ENCODE measurements at places on chromosomes 7 and 10.
A peak's percentile ranks its signal among the peaks of the same experiment; 100 is the strongest.

DNA sequence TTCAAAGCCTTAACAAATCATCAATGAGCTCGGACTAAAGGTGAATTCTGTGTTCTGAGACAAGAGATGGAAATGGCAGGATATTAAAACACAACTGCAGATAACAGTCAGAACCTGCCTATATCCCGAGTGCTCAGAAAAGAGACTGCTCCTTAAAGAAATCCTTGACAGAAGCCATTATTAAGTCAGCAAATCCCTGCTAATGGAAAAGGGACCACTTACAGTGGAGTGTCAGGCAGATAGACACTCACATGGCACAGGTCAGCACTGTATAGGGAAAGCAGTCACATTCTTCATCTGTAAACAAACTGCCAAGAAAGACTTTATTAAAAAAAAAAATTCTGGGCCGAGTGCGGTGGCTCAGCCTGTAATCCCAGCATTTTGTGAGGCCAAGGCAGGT is 147.5 kb upstream of the LRRTM3 start:
- no peak for DNase-seq

- DNase-seq: no peak
These were observed 115.6 kb downstream of the CDK6 start for GRCh38 chr7:92720604-92721350.

DNA sequence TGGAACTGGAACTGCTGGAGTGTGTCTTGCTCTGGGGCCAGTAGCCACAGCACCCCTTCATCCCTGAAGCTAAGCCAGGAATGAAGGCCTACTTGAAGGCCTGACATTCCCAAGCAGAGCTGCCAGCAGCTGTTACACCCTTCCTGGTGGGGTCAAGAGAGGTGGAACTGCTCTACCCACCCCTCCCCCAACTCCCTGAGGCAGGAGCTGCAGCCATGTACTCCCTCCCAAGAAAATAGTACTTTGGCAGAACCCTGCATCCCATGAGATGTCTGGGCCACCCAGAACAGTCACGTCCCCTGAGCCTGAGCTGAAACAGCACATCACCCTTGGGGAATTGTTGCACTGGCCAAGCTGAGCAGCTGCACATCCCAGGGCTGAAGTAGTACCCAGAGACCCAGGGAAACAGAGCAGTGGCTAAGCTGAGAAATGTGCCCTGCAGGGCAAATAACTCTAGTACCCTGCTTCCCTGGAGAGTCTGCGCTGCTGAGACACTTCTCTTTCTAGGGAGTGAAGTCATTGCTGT is 63.4 kb upstream of the PLA2G12B start:
- DNase-seq: no peak

- DNase-seq: no peak
These were observed 87.8 kb upstream of the PPP2R2D start for GRCh38 chr10:131812736-131813604.

- no peak for DNase-seq
These were observed 1.5 kb upstream of the NCOA4 start for GRCh38 chr10:46031648-46032532.

GRCh38 chr7:37418381-37418780 is 30.3 kb downstream of the ELMO1 start:
- DNase-seq: no peak

DNA sequence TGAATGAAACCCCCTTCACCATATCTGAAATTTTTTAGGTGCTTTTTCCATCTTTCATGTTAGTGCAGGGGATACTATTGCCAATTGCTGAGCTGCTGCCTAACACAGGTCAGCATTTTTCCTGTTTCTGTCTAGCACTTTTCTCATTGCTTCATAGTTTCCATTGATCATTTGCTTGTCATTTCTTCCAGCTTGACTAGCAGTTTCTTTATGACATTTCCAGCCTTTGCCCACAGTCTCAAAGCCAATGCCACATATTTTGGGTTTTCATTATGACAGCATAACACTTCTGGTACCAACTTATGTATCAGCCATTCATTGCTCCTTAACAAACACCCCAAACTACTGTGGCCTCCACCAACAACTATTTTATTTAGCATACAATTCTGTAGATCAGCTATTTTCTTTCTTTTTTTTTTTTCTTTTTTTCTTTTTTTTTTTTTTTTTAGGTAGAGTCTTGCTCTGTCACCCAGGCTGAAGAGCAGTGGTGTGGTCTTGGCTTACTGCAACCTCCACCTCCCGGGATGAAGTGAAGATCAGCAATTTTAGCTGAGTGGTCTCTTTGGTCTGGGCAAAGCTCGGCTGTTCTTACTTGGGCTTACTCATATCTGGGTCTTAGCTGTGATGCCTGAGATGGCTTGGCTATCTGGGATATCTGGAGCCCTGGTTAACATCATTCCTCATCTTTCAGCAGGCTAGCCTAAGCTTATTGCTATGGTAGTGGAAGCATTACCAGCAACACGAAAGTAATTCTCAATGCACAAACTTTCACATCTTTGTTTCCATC is 102.3 kb downstream of the EPC1 start:
- DNase-seq: no peak

DNA sequence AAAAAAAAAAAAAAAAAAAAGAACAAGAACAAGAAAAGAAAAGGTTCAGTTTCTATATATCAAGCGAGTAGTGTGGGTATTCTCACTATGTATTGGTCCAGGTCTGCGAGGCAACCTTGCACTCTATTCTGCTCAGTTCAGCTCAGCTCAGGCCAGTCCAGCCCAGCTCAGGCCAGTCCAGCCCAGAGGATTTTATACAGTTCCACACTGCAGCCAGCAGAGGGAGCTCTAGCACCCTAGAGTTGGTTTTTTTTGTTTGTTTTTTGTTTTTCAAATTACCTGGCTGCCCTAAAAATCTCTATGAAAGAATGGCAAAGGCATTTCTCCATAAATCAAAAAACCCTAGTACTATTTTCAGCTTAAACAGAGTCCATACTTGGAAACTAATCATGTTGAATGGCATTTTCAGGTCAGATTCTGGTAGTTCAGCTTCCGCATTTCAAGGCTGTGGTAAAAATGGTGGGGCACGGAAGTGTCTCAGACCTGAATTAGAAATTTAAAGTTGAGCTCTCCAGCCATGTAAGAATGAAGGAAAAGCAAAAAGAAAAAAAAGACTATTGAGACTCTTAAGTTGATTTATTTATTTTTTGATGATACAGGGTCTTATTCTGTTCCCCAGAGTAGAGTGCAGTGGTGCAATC is 55.2 kb upstream of the GSDME start:
- DNase-seq: peak; percentile 36

DNA sequence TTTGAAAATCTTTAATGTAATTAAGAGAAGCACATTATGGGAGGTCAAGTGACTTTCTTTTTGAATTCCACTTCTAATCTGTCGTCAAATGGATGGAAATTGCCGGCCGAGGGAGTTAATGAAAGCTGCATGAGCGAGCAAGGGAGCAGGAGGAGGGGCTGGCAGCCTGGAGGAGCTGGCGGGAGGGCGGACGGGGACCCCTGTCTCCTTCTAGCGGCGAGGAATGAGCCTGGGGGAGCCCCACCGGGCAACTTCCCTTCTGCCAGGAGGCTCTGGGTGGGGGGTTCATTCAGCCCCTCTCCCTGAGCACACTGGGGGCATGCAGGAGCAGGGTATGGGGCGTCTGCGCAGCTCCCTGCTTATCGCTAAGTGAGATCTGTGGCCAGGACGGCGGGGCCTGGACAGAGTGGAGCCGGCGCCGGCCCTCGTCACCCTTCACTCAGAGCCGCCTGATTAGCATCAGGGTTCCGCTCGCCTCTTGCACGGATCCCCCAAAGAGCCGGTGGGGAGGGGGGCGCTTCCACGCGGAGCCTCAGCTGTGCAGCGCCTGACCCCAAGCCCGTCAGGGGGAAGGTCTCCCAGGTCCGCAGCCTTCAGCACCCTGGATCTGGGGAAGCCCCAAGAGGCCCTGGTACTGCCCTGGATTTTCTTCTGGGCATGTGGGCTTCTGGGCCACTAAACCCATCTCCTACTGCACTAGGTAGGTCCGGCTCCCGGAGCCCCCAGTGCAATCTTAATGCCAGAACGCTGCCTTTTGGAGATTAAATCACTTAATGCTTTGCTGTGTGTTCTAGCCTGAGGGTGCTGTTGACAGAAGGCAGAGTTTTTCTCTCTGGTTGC is 680.8 kb downstream of the LRMDA start:
- DNase-seq: no peak

GRCh38 chr10:18984531-18984930 is 64.1 kb upstream of the MALRD1 start:
- DNase-seq: no peak

DNA sequence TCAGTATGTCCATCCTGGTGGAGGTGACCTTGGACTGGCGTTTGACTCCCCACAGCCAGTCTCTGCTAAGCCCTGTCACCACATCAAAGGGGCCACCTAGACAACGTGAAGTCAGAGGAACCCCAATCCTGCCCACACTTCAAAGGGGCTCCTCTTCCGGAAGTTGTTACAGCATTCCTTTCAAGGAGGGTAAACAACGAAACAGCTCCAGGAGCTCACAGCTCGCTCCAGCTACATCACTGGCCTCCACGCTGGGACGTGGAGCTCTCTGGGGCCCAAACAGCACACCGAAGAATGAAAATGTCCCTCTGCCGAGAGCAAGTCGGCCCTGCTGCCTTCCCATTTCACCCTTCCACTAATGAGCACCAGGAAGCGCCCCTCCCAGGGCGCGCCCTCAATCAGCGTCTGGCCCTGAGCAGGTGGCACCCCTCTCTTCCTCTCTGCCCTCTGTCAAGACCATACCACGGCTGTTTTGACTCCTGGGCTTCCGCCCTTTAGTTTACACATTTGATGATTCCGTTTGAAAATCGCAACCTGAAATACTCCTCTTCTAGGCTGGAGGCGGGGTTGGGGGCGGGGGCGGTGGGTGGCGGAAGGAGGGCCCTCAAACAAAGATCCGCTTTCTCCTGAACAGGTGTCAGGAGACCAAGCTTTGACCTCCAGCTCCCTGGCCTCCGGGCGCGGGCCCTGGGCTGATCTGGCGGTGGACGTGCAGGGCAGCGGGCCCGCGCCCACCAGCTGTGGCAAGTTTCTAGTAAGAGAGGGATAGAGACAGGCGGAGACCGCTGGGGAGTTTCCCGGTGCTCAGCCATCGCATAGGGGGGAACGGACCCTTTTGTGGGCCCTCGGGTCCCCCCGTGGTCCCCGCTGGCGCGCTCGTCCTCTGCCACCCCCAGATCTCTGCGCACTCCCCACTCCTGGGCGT is 53.1 kb upstream of the KDM7A start:
- peak; percentile 72 for DNase-seq

- no peak for DNase-seq
These were observed 70.2 kb downstream of the NOC3L start for GRCh38 chr10:94292434-94293090.

DNA sequence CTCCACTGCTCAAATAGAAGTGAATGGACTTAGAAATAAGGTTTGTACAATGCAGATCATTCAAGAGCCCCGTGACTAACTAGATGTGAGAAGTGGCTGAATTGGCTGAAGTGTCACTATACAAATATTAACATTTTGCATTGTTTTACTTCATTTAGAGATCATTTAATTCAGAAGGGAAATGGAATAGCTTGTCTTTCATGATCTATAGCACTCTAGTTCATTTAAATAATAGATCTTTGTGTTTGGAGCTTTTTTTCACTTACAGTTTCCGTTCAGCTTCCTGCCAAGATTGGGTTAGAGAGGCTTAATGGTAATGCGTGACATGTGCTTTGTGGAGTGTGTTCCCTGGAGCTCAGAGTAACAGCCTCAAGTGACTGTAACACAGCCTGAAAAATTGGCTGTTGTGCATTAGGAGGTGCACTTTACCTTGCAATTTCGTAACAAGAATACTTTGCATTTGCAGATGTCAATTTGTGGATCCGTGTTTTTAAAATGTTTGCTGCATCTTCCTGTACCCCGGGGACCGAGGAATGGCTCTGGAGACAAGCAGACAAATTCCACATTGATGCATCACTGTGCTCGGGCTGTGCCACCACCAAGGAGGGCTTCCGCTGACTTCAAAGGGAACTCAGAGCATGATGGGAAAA is 170.3 kb downstream of the NRP1 start:
- no peak for DNase-seq

DNA sequence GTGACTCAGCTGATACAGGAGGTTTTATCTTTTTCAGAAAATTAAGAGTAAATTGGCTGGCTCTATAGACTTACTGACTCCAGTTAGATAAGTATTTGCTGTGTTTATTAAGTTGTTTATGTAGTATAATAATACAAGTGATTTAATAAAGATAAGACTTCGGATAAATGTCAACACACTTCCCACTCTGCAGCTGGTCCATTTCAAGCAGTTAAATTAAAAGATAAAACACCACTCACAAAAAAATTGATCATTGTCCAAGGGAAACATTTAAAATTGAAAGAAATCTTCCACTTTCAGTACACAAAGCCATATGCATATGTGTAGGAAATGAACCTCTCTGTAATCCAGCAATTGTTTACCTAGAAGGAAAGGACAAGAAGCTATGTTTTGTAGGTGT is 106.1 kb upstream of the SP8 start:
- DNase-seq: no peak

GRCh38 chr10:102770108-102770482 is 26.3 kb downstream of the WBP1L start:
- DNase-seq: no peak

GRCh38 chr7:89283302-89283701 is 487.8 kb upstream of the TEX47 start:
- DNase-seq: no peak

DNA sequence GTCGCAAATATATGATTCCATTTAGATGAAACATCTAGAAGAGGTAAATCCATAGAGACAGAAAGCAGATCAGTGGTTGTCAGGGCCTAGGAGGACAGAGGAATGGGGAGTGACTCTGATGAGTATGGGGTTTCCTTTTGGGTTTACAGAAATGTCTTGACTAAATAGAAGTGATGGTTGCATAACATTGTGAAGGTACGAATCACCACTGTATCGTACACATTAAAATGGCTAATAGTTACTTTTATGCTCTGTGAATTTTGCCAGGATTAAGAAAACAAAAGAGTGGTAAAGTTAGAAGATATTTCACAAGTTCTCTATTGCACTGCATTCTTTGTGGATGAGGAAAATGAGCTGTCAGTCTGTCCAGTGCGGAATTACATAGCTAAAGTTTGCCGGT is 407.4 kb downstream of the KCNMA1 start:
- no peak for DNase-seq

DNA sequence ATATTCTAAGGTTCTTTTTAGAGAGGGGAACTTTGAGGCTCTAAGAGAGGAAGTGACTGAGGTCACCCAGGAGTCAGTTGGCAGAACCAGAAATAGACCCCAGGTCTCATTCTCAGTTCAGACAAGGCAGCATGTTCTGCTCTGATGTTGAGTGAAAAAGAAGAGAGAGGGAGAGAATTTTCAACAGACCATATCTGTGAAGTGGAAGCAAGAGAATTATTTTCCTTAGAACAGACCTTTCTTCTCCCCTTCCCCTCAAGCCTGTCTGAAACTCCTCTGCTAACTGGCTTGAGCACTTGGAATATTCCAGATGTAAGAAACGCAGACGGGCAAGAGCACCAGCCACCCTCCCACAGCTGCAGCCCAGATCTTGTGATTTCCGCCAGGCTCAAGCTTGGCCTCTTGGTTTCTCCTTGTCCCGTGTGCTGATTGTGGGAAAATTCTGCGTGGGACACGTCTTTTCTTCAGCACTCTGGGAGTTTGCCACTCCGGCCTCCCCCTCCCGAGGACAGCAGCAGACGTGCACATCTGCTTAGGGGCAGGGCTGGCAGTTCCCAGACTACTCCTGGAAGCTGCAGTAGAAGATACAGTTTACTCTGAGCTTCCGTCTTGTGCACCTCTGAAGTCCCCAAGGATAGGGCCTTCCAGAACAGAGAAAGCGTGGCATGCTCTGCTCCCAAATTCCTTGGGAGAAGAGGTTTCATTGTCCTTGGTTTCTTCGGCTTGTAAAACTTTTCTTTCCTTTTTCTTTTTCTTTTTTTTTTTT is 22.7 kb upstream of the IKZF1 start:
- DNase-seq: peak; percentile 47
